Stimulated activated CD8-positive, alpha-beta memory T cell treated with anti-CD3 and anti-CD28 coated beads, Interleukin-12 subunit alpha, Interleukin-12 subunit beta, amount 100 ng/mL, for 4 hours (primary cell): ENCODE measurements at places on chromosomes 6 and 20.

DNA sequence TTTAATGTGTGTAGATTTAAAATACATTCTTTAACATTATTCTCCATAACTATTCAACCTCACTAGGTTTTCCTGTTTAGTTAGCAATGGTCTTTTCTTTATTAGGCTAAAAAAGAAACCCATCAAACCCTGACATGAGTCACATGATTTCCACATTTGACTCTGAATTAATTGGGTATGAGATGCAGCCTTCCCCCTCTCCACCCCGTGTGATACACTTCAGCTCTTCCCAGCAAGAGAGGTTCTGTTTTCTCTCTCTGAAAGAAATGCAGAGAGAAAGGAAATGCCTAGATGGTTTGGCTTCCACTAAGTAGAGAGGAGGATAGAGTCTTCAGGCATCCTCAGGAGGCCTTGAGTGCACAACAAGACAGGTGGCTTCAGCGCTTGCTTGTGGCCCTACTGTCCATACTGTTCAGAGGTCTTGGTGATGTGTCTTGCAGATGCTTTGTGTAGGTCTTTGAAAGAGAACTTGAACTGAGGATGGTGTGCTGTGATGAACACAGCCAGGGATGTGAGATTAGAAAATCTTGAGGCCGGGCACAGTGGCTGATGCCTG, 17.3 kb downstream of the FARS2 start:
- no peak for DNase-seq

GRCh38 chr20:45306431-45306982, at the start of gene RBPJL:
TSS of gene RBPJL (plus strand) at chr20:45306840. CDS start at chr20:45306923, 83 bp downstream.
- DNase-seq, result peak; percentile 15

DNA sequence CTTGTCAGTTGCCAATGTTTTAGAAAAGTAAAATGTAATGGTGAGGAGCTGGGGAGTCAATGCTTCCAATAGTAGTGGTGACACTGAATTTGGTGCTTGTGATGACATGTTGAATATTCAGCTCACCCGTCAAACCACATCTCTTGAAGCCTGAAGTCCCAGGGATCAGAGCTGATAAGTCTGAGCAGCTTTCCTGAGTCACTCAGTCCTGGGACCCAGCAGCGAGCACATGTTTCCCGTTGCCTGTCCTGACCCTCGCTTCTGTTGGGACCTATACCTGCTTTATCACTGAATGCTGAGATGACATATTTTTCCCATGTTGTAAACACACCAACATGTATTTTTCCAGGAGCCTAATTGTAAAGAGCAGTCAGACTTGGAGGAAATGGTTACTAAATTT, 693.6 kb downstream of the QKI start:
- DNase-seq, result no peak

DNA sequence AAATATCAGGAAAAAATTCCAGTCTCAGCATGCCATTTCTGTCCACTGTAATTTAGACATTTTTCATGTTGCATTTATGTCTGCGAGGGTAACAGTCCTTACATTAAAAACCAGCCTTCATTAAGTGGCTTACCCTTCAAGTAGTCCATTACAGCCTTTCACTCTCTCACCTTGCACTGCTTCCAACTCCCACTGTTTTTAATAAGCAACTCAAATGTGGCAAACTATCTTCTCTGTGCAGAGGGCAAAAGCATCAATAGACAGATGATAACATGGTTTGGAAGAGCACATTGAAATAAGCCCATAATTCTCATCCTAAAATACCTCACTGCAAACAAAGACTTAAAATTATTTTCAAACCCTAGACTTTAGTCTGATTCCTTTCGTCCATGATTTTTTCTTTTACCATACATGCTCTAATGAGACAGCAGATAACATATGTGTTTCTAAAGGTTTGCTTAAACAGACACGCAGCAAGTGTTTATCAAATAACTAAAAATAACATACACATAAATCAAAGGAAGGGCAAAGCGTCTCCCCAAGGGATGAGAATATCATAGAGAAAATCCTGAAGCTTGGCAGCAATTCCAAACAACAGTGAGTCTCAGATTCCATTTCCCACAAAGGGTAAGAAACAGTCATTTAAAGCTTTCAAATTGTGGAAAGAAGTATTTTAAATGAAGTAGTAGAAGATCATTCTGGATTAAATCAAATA, 130.4 kb downstream of the PTPRK start:
- DNase-seq, result no peak

DNA sequence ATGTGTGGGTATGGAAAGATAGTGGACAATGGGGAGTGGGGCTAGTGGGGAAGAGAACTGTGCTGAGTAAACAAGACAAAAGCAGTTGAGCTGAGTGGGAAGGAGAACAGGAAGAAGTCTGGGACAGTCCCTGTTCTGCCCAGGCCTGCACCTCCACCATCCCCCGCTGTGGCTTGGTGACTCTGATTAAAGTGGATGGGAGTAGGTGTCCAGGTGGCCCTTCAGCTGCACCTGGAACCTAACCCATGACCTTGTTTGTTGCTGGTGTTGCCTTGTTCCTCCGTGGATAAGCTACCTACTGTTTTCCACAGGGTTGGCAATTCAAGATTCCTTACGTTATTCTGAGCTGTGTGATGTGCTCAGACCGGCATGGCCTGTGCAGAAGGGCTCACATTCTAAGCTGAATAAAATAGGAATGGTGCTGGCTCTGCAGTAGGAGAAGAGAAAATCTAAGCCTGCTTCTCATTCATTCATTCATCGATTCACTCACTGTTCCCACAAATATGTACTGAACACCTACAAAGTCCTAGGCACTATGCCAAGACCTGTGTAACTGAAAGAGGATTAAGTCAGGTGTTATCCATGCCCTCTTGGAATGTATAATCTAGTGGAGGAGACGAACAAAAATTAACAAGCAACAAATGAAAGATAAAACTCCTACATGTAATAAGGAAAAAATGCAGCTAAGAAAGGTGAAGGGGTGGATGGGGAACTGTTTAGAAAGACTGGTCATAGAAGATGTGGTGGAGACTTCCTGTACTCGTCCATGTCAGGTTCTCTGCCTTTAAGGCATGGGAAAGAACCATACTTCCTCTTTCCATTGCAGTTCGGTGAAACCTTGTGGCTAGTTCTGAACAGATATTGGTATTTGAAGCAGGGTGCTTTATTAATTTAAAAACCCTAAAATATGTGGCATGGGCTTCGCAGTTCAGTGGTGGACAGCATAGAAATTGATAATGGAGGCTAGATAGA, 10.1 kb upstream of the CALHM6 start:
- DNase-seq, result no peak

DNA sequence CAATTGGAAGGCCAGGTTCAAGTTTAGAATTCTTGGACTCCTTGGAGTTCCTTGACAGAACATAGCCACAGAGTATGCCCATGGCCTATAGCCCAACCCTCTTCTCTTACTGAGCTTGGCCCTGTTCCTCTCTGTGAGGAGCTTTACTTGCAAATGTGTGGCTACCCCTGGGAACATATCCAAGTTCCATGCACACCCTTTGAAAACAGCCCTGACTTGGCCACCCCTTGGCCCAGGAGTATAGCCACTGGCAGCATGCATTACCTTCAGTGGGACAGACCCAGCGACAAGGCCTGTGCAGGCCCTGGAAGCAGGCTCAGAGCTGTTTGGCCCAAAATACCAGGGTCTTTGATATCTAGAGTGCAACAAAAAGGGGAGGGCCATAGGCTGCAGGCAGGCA, 19.5 kb upstream of the MAS1 start:
- no peak for DNase-seq

DNA sequence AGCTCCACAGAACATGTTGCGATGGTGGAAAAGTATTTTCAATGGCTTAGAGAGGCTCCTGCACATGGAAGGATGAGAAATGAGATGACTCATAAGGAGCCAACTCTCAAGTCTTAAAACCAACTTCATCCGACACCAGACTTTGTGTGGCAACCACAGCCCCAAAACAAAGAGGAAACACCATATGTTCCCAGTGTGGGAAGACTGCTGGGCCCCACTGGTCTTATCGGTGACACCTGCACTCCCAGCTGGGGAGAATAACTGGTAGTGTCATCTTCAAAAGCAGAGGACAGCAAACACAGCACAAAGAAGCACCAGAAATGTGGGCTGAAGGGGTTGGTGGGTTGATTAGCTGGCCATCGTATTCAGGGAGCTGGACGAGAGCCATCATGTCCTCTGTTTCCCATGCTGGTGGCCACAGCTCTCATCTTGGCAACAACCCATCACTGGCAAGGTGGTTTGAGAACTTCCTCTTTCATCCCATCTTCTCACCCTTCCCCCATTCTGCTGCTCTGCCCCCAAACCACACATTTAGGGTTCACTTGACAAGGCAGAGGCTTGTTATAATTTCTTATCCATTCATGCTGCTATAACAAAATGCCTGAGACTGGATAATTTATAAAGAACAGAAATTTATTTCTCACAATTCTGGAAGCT, 46.0 kb upstream of the TASP1 start:
- DNase-seq, result no peak

GRCh38 chr6:169587975-169588374, 113.9 kb downstream of the WDR27 start:
- no peak for DNase-seq

GRCh38 chr6:35919085-35919826, 1.6 kb downstream of the SRPK1 start:
- DNase-seq, result no peak

- DNase-seq, result no peak
These were observed 69.4 kb upstream of the NAA20 start for GRCh38 chr20:19947611-19948264.

- DNase-seq, result peak; percentile 8
These were observed 2.1 kb downstream of the SALL4 start for GRCh38 chr20:51800060-51800871.

- no peak for DNase-seq
These were observed 22.8 kb upstream of the CCN6 start for GRCh38 chr6:112030961-112031660.

GRCh38 chr6:84842525-84843166, 78.2 kb upstream of the TBX18 start:
- DNase-seq, result no peak

DNA sequence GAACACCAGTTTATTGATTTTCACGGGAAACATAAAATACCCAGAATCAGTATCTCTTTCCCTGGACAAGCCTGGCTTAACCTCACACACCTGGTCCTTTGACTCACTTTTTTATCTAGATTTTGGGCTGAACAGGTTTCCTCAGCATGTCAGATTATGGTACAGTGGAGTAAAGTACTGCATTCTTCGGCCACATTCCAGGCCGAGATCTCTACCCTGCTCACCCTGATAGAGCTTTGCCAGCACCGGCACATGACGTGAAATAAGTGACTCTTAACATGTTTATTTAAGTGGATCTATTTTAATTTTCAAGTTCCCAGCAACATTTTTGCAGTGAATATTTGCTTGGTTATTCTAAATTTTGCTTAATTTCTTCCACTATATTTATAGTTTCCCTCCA, 79.0 kb upstream of the POPDC3 start:
- DNase-seq, result no peak

DNA sequence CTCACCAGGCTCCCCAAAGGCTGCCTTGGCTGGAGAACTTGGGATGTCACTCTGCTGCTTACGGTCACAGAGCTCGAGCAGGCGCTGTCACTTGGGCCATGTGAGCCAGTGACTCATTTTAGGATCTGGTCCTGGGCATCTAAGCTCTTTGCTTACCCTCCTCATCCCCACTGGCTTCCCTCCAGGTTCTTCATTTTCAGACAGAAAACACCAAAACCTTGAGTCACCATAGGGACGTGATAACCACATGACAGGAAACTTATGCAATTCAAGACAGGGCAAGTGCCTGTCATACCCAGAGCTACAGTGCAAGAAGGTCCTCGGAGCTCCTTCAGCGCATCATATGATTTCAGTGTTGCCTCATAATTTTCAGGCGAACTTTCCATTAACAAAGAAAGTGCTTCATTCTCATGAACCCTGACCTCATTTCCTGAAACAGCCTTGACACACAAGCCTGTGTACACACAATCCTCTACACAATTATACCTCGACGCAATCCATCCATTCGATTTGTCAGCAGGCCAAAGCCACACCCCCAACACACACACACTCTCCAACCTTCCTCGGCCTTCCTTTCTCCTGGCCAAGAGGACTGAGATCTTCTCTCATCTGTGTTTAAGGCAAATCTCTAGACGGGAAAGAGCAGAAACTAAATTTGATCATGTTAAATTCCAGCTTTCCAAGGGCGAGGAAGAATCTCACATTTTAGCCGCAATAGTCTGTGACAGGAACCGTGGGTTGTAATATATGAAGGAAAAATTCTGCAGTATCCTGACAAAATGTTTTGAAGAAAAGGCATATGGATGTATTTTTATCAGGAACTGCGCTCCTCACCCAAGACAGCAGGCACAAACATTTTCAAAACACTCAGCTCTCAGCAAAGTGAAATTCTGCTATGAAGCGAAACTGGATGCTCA, 25.3 kb downstream of the TBC1D7 start:
- peak; percentile 21 for DNase-seq

GRCh38 chr20:62069741-62070216, 4.1 kb upstream of the TAF4 start:
- DNase-seq, result no peak

- DNase-seq, result no peak
These were observed 100.5 kb downstream of the LMBRD1 start for GRCh38 chr6:69696273-69696672.

DNA sequence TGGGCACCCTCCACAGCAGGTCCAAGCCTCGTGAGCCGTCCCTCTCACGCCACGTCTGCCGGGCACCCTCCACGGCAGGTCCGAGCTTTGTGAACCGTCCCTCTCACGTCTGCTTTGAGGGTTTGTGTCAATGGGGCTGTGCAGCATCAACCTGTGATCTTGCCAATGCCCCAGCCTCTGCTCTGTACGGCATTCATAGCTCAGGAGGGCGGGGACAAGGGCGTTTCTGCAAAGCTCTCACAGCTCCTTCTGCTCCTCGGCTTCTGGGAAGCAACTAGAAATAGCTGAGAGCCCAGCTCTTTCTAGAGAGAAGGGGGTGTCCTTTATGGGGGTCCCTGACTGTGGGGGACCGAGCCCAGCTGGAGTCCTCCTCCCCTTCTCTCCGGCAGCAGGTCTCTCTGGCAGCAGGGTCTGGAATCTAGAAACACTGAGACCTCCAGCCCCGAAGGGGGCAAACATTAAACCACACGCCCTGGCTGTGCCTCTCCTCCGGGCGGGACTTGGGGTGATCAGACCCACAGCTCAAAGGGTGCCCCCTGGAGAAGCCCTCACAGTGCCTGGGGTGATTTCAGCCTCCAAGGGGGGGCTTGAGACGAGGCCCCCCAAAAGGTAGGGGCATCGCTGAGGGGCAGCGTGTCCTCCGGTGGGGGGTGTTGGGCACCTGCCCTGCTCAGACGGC, 41.2 kb upstream of the CHRNA4 start:
- DNase-seq, result no peak
